ENCODE measurements at places on chromosomes 2 and 18. TPM values are rescaled to one million over a fixed set of nuclear protein-coding genes. Genes with fewer than 3 reads are reported as not detected.

GRCh38 chr18:22182884-22183697 is 13.7 kb downstream of the GATA6 start:
- DNase-seq, result no peak

GRCh38 chr2:17355608-17356329 is 162.5 kb downstream of the RAD51AP2 start:
- no peak for DNase-seq

DNA sequence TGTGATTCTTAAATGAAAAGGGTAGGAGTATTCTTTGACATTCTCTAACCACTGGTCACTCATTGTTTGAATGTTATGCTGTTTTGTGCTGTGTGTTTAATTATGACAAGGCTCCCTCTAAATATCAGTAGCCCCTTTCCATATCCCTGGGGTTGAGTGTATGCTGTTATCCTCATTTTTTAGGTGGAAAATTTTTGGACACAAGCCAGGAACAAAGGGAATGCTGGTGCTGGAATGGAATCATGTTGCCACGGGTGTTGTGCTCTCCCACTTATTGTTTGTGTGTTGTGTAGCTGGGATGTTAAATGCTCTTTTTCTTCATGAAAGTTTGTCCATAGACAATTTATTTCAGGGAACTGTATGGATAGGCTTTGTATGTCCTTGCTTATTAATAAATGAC is 43.3 kb downstream of the ZNF532 start:
- no peak for DNase-seq

DNA sequence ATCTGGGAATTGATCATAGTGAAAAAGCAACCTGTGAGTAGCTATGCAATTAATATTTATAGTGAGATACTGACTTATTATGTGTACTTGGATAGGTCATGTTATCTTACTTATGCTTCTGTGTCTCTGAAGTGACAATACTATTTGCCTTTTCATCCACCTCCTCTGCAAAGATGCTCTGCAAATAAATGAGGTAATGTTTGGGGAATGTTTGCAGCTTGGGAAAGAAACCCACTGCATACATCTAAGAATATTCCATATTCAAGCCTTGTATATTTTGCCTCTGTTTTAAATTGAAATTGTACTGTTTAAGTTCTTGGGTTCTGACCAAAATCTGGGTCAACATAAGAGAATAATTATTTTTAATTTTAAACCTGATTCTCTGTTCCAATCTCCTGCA is 217.4 kb upstream of the DTNA start:
- no peak for DNase-seq

GRCh38 chr2:234292205-234292961 is 204.5 kb downstream of the ARL4C start:
- no peak for DNase-seq

DNA sequence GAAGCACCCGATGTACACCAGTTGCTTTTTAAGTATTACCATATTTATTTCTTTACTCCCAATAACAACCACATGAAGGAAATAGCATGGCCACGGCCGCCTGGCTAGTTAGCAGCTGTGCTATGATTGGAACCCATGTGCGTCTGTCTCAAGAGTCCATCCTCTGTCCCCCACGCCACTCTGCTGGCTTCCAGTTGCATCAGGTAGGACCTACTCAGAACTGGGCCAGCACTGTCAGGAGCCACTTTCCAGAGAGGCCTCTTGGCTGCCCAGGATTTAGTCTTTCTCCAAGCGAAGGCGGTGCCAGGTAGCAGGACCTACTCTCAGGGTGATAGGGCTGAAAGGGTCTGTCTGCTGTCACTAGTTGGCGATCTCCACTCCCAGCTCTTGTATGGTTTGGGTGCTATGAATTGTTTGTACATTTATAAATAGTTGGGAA is 22.1 kb downstream of the ASB18 start:
- no peak for DNase-seq

- DNase-seq, result no peak
Observed at GRCh38 chr2:209688385-209688784, 83.2 kb upstream of the UNC80 start.

GRCh38 chr2:7377916-7378569 is 460.8 kb downstream of the RNF144A start:
- DNase-seq, result no peak

GRCh38 chr2:234366891-234367290 is 130.0 kb downstream of the ARL4C start:
- no peak for DNase-seq

GRCh38 chr2:126949775-126950174 is 51.1 kb downstream of the TEX51 start:
- no peak for DNase-seq

DNA sequence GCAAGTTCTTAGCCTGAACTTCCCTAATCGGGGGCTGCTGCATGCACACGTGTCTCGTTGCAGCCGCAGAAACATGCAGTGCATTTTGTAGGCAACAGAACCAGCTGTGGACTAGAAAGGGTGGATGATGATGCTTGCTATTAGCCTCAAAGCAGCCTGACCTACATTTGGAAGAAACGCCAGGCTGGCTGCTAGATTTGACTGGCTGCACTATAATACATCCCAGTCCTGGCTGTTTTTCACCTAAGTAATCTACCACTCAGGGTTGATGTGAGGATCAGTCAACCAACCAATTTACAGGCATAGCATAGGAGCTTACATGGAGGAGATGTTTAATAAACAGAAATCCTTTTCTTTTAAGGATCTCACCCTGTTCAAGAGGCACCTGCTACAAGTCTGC is 56.4 kb upstream of the SPP2 start:
- no peak for DNase-seq

DNA sequence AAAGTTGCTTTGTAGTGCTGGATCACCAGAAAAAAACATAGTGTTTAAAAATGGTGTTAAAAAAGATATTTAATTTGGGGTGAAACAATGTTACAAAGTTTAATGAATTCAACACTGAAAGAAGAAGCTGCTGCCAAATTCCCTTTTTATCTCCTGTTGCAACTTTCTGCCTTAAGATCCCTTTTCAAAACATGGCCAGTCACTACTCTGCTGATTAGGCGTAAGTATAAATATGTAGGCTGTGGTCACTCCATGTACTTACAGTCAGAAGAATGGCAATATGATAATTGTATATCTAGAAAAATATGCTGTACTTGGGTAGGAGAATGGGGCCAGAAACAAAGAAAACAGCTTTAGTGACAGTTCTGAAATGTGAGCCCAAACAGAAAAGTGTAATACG is 123.5 kb upstream of the ZBTB14 start:
- DNase-seq, result no peak

GRCh38 chr2:233464056-233464455 is 102.5 kb downstream of the USP40 start:
- no peak for DNase-seq

- DNase-seq, result no peak
Observed at GRCh38 chr2:95738301-95738700, 146.5 kb downstream of the TRIM43 start.

DNA sequence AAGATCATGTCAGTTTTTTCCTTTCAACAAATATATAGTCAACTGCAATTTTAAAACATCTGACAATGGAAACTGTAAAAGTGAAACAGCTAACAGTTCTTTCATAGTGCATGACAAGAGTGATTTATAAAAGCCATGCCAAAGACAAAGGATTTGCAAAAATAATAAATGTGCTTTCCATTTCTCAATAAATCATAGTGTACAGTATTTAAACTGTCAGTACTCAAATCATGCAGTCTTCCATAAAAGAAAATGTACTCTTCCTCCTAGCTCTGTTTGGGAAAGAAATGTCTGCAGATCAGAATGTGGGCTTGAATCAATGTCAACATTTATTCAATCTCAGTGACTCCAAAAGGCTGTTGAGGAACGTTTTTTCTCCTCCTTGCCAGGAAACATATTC is 131.7 kb upstream of the PDE1A start:
- no peak for DNase-seq

DNA sequence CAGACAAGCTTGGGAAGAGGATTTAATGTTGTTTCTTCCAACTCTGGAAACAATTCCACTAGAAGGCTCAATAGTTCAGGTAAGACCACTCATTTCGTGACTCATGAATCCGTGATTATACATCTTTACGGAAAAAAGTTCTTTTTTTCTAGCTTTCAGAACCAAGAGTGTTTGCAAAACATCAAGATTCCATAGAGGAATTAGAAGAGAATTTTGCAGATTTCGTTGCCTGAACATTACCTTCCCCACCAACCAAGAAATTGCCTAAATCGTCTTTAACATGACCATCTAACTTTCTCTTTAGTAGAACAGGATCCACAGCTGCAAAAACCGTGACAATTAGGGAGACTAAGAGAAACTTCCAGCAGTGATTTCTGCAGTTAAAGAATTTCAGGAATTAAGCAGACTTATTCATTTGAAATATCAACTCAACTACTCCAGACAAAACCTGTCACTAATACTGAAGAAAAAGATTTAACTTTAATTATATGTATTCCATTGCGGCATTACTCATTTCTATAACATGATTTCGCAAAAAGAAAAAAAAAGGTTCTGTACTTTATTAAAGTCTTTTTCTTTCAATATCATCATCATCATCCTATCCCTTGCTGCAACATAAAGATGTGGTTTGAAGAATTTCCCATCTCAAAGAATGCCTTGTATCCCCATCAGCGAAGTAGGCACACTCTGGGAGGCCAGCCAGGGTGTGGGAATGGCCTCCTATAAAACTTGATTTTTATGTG is 1.9 kb upstream of the NAB1 start:
- DNase-seq, result no peak

DNA sequence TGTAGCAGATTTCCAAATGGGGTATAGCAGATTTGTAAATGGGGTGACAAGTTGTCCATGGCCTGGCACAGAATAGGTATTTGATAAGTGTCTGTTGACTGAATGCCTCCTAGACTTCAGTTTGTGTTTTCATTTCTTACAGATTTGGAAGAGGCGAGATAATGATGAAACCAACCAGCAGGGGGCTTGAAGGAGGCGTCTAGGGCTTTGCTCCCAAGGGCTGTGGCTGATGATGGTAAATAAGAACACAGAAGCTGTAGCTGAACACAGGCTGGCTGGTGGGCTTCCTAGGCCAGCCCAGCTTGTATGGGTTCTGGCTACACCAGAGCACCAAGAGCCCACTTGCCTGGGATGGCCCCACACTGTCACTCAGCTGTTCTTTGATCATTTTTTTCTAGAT is 19.4 kb downstream of the SFTPB start:
- no peak for DNase-seq

DNA sequence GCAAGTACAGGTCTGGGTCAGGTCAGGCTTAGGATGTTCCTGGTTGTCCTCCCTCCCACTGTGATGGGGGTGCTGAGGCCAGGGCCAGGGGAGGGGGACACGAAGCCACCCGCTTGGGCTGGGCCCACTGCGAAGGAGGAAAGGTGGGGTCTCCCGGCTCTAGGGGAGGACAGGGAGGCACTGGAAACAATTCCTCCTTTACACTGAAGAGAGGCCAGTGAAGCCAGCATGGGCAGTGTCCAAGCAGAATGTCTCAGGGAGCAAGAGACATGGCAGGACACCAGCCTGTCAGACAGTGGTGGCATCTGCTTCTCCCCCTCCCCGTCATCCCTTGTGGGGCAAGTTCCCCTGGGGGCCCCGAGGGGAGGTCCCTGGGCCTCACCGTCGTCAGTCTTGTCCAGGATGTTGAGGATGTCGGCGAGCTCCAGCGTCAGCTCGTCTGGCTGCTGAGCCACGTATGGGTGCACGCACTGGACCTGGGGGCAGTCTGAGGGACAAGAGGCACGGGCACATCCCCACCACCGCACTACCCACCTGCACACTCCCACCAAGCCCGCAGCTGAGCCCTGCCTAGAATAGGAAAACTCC is 10.8 kb downstream of the SNORC start:
- no peak for DNase-seq

DNA sequence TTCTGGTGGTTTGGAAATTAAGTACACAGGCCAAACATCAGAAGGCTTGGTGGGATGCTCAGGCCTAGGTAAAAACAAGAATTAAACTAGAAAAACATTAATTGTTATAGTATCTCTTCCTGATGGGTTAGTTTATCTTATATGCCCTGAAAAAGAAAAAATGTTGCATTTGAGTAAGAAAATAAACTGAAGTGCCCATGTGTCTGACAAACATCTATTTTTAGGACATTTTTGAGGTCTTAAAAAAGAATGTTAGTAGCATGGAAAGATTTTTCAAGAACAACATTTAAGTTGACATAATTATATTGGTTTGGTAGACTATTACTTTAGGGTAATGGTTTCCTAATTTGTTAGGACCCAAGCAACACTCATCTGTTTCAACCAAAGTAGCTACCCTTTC is 140.1 kb upstream of the RND3 start:
- DNase-seq, result no peak

GRCh38 chr18:13427354-13427753 is 208.8 kb downstream of the LDLRAD4 start:
- no peak for DNase-seq

DNA sequence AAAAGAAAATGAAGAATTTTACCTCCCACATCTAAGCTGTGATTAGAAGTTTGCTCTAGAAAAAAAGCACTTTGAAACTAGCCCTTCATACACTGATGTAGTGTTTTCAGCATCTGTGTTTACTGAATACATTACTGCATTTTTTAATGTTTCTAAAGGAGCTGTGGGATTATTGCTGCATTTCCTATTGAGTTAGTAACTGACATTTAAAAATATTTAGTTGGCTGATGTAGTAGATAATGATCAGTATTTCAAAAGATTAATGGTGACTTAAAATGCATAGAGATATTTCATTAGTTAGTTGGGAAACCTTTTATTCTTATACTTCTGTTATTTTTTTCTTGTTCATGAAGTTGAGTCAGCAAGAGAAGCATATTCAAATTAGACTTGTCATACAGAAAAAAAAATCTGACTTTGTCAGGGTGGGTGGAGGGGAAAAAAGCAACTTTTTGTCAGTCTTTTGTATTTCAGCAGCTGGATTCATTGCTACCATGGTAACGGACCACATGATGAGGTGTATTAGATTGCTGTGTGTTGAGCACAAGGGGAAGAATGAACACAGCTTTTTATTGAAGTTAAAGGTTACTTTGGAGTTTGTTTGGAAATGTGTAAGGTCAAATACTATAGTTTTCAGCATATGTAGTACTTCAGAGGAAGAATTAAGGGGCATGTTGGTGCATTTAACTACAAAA is at the start of gene DTNA:
Gene DTNA, plus strand, starts transcription at position 549 of the 692 bp plus-strand sequence. CDS start 45,679 bp downstream, outside the sequence.
- DNase-seq, result no peak

- DNase-seq, result no peak
Observed at GRCh38 chr2:217755027-217755745, 247.6 kb downstream of the TNS1 start.

- DNase-seq, result peak; percentile 20
Observed at GRCh38 chr2:235833971-235834620, 334.1 kb downstream of the GBX2 start.

DNA sequence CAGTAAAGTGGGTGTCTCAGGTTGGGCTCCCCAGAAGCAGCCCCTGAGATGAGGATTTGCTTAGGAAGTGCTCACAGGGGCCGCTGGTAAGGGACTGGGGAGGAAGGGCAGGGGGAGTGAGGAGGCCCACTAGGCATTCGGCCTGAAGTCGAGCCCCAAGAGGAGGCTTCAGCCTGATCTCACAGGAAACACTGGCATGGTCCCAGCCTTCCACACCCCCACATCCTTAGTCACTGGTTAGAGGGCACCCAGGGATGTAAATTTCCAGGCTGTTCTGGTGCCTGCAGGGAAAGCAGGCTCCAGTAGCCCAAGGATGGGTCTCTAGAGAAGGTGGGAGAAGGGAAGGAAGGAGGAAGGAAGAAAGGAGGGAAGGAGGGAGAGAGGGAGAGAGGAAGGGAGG is 22.4 kb upstream of the KCNK3 start:
- DNase-seq, result peak; percentile 64

- no peak for DNase-seq
Observed at GRCh38 chr18:58135183-58135641, 91.2 kb downstream of the NEDD4L start.

RAPGEF4 gene
- 10.4 TPM for total RNA-seq

UGT1A4 gene
- not detected for total RNA-seq

XDH gene
- total RNA-seq, result 0.26 TPM

CTNNA2 gene
- not detected for total RNA-seq

EFHD1 gene
- total RNA-seq, result 18.0 TPM

CXCR4 gene
- 13.2 TPM for total RNA-seq

DNMT3A gene
- 24.4 TPM for total RNA-seq

All from mesenteric fat pad (tissue), 1 donor.